ENCODE measurements at places on chromosomes 12 and 14.

- peak; percentile 52 for DNase-seq
These were observed 13.9 kb upstream of the TCP11L2 start for GRCh38 chr12:106288494-106289195.

DNA sequence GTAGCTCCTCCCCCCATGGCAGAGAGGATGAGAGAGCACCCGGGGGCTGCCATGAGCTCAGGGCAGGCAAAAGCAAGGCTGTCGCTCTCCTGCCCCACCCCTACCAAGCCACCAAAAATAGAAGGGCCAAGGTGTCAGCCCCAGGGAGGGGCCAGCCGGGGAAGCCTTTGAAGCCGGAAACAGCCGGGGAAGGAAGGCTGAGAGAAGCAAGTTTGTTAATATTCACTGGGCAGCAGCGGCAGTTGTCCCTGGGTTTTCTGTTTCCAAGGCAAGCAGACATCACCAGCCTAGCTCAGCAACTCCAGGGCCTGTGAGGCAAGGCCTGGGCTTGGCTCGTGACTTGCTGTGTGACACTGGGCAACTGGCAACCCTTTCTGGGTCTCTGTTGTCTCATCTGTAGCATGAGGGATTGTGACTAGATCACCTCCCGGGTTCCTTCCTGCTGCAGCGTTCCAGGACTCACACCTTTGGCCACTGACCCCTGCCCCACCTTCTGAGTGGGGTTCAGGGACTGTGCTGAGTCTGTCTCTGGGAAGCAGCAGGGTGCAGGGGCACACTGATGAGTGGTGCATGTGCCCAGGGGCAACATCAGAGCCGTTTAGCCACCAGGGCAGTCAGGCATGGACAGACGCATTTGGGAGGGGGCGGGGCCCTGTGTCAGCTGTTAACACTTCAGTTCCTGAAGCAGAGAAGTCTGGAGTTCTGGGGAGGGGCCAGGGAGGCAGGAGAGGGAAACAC, 24.3 kb downstream of the SYNDIG1L start:
- peak; percentile 15 for DNase-seq

GRCh38 chr14:35362911-35363374, 41.6 kb downstream of the NFKBIA start:
- no peak for DNase-seq

- DNase-seq: no peak
These were observed 3.6 kb upstream of the SLC48A1 start for GRCh38 chr12:47769234-47770085.

GRCh38 chr12:122837306-122838265, 2.3 kb downstream of the HIP1R start:
- DNase-seq: no peak

GRCh38 chr14:69044965-69045555, 66.0 kb upstream of the ACTN1 start:
- no peak for DNase-seq

DNA sequence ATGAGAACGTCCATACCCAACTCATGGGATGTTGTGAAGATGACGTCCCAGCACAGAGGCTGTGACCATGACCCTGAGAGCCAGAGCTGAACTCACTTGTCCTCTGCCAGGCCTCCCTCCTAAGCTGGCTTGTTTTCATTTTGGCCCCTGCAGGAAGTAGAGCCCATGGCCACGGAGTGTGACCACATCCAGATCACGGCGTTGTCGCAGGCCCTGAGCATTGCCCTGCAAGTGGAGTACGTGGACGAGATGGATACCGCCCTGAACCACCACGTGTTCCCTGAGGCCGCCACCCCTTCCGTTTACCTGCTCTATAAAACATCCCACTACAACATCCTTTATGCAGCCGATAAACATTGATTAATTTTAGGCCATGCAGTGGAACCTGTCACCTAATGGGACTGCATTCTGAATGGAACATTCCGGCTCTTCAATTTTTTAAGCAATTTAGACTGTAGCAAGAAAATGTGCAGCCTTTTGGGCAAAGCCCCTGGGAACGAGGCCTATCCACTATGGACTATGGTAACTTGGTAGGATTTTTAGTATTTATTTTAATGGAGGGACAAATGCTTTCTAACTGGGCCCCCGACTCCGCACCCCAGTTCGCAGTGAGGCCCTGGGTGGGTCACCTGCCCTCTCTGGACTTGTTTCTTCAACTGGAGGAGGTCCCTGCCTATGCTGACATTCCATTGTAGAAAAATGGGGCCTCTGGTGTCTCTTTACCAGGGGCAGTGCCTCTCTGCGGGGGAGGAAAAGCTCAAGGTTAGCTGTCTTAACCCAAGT, 19.6 kb downstream of the OTUB2 start:
- DNase-seq: no peak

Measured in Caco-2 (cell line).